ENCODE measurements at places on chromosomes 3 and 15.

GRCh38 chr3:184543843-184544512 is 17.6 kb upstream of the EPHB3 start:
- peak; percentile 84 for DNase-seq

DNA sequence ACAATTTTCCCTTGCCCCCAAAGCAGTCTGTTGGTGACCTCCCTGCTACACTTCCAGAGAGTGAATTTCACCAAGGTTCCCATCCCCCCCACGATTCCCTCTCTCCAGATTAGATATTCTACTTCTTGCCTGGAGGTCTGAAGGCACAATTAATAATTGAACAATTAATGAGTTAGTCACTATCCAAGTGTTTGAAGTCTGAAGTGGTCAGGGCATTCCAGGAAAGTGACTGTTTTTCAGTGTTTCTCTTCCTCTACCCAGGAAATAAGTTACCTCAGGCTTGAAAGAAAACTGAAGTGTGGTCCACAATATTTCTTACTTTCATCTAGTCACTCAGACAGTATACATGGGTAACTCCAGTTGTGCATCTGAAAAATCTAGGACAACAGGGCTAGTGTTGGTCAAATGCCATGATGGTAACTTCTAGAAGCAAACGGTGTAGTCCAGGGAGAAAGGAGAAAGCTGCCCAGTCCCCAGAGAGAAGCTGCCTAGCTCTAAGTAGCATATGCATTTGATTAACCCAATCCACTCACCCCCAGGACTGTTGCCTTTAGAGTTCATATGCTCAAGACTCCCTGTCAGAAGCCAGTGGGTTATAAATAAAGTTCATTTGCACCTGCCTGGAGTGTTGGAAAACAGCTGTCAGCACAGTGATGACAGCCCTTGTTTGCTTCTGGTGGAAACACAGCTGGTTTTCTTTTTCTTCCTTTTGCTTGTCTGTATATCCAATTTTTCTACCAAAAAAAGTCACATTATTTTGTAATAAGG is 2.3 kb upstream of the TM4SF4 start:
- no peak for DNase-seq

GRCh38 chr3:53150247-53151085 is 10.5 kb upstream of the PRKCD start:
- no peak for DNase-seq

DNA sequence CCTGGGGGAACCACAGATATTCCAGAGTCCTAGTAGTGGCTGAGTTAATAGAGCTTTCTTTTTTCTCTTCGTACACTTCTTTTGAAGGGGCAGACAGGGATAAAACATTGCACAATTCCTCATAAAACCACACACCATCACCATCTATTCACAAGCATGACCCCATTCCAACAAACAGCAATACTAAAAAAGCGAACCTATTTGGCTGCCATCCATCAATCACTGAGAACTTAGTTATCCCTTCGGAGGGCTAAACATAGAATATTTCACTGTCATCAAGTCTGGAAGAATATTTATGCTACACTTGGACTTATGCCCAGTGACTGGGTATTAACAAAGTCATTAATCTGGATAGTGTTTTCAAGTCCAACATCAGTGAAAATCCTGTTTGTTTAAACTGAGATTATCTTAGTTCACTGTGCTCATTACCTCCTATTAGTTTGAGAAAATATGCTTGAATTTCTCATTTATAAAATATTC is 80.3 kb upstream of the PRTG start:
- DNase-seq: no peak

DNA sequence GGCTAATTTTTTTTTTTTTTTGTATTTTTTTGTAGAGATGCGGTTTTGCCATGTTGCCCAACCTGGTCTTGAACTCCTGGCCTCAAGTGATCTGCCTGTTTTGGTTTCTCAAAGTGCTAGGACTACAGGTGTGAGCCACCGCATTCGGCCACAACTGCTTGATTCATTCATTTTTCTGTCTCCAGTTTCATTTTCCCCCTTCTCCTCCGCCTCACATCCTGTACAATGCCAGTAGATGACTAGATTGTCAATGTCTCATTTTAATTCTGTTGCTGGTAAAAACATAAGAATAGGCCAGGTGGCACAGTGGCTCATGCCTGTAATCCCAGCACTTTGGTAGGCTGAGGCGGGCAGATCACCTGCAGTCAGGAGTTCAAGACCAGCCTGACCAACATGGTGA is 12.0 kb upstream of the ZNF592 start:
- peak; percentile 81 for DNase-seq

DNA sequence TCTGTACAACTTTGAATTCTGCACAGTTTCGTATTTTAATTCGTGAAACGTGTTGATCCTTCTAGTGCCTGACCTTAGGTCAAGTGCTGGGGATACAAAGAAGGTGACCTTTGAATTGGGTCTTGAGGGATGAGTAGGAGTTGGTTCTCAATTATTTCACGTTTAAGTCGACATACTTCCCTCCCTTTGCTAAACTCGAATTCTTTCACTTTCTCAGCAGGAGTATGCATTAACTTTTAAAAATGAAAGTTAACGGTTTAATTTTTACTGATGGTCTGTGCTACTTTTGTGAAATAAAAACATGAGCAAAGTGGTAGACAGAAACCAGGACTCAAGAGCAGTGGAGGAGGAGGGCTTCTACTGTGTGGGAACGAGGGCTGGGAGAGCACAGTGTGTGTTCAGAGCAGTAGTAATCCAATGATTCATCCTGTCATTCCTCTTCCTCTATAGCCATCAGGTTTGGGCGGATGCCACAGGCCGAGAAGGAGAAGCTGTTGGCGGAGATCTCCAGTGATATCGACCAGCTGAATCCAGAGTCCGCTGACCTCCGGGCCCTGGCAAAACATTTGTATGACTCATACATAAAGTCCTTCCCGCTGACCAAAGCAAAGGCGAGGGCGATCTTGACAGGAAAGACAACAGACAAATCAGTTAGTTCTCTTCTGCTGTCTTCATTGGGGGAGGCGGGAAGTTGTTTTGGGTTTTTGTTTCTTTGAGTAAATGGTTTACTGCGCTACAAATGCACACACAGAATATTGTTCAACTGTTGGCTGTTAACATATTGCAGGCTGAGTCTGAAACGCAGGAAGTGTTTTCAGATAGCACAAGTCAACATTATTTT is 78.6 kb upstream of the TSEN2 start:
- DNase-seq: no peak

DNA sequence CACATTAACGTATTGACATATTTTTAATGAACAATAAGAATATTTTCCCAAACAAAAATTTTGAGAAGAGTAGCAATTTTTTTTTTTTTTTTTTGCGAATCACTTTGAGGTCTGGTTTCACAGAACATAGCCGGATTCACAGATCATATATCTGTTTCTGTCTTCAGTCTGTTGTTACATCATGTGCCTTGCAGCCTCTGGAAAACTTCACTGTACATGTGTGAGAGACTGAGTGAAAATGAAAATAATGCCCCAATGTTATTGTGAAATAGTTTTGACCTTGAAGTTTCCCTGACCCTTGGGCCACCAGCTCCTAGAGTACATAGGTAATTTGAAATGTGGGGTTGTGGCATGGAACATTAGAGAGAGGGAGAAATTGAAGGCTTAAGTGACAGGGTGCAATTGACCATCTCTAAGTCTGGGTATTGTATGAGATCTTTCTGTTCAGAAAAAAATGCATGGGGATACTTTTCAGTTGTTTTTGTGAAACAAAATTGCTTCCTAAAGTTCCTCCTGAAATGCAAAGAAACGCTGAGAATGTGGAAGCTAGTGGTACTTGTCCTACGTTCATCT is 14.0 kb downstream of the ITPR1 start:
- no peak for DNase-seq

- no peak for DNase-seq
Measured at GRCh38 chr3:160259589-160259988, 34.4 kb downstream of the C3orf80 start.

- DNase-seq: no peak
Measured at GRCh38 chr3:151568184-151568583, 107.3 kb upstream of the IGSF10 start.

- no peak for DNase-seq
Measured at GRCh38 chr3:103440539-103441203, 1005.9 kb downstream of the ZPLD1 start.

GRCh38 chr15:74831813-74832495 is 5.5 kb downstream of the CPLX3 start:
- DNase-seq: no peak

DNA sequence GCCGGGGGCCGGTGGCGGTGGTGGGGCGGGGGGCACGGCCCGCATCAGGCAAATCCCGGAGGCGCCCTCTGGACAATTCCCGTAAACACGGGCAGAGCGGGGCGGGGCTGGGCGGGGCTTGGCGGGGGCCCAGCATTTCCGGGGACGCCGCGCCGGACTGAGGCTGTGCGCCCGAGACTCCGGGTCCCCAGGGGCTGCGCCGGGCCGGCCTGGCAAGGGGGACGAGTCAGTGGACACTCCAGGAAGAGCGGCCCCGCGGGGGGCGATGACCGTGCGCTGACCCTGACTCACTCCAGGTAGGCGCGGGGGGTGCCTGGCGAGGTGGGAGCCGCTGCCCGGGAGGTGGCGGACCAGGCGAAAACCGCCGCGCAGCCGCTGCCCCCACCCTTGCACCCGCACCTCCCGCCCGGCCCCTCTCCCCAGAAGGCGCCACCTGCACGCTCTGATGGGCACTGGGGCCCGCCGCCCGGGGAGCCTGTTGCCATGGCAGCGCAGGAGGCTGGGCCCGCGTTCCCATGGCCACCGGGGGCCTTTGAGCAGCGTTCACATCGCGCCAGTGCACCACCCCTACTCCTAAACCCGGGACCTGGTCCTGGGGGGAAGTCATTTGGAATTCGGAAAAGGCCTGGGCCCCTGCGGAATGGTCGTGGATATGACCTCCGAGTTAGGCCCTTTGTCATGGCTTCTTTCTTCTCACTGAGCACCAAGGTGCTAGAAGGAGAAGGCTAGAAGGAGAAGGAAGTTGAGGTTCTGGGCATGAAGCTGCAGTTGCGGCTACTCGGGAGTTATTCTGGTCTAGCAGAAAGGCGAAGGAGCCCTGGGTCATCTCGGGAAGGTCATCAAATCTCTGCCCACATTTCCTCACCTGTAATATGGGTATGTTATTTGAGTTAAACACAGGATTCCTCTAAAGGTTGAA is 16.1 kb upstream of the SEMA4B start:
- DNase-seq: peak; percentile 62

DNA sequence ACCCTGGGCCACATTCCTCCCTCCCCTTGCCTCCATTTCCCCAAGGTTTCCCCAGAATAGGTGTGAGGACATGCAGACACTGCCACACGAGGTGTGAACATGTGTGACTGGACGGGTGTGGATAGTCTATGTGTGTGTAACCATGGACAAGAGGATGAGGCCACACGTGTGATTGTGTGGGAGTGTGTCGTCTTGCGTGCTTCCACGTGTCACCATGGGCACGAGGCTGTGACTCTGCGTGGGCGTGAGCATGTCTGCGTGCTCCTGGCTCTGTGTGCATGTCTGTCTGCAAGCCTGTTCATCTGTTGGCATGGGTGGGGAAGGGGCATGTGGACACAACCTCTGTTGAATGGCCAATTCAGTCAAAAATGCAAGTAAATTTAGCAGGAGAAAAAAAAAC is 6.2 kb upstream of the MYL3 start:
- DNase-seq: no peak

DNA sequence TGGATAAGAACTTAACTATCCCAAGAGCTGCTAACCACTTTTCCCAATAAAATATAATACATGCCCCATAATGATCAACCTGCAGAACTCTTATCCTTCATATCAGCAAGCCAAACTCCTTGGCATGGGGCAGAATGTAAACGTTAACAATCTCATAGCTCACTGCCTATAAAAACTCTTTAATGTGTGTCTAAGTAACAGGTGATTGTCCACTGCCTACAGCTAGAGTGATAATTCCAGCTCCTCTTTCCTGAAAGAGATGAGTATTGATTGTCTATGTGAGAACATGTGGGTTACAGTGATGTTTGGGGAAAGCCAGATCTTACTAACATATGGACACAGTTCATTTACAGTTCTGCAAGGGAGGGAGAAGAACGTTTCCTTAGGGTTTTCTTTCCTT is 11.3 kb upstream of the GLCE start:
- no peak for DNase-seq

DNA sequence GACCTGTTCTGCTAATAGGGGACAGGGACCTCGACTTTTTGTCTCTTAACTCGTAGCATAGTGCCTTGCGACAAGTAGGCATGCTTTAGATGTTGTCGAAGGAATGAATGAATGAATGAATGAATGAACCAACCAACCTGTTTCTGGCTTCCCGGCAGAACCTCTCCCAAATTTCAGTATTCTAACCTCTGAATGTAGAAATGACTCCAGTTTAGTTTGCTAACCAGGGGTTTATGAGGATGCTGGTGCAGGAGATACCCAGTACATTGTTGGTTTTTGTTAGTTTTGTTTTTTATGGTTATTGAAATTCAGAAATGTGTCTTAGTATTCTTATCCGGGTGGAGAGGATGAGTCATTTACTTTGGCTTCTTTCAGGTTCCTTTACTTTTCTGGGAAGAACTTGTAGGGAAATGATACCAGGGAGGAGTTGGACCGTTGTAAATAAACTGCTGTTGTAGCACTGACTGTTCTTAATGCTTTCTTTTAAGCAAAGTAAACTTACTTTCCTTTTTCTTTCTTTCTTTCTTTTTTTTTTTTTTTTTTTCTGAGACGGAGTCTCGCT is 29.6 kb upstream of the EHHADH start:
- DNase-seq: peak; percentile 6

Measured in CD4-positive, alpha-beta T cell treated with Interleukin-17A for 1 hour (primary cell).